Cardiac fibroblast (primary cell): ENCODE measurements at places on chromosomes 12 and 14.

GRCh38 chr14:55579724-55580469 lies at the start of gene KTN1:
TSS of gene KTN1 (plus strand) at chr14:55580207. CDS start at chr14:55612049, 31,842 bp downstream.
- DNase-seq: peak; percentile 78

DNA sequence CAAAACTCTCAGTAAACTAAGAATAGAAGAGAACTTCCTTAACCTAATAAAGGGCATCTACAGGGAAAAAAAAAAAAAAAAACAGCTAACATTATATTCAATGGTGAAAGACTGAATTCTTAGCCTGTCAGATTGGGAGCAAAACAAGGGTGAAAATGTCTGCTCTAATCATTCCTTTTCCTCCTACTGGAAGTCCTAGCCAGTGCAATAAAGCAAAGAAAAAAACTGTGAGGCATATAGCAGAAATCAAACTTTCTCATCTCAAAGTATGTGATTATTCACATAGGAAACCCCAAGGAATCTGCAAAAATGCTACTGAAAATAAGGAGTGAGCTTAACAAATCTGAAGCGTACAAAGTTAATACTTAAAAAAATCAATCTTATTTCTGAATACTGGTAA lies 170.7 kb downstream of the NUAK1 start:
- no peak for DNase-seq

GRCh38 chr12:44157359-44157758 lies 321.5 kb downstream of the TMEM117 start:
- no peak for DNase-seq

DNA sequence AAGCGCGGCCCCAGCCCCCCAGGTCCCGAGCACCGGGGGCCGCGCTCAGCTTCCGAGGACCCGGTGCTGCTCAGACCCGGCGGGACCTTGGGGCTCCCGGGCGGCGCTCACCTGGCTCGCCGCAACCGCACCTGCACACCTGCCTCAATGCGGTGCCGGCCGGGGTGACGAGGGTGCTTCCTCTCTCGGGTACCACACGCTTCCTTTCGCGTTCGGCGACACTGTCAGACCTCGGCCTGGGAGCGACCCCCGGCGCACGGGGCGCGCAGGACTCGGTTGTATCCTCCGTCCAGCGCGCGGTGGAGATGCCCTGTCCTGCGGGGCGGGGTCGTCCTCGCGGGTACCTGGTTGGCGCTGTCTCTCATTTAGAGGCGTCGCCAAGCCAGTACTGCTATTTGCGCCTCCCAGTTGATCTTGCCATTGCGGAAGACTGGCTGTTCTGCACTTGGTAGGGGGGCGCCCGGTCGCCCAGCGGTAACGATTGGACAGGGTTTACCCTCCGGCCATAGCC lies 718 bp downstream of the PACS2 start:
- DNase-seq: peak; percentile 42

GRCh38 chr14:90564496-90564895 lies 167.7 kb downstream of the CALM1 start:
- DNase-seq: no peak

- DNase-seq: peak; percentile 72
Observed at GRCh38 chr14:34722723-34723545, 8.5 kb upstream of the CFL2 start.

DNA sequence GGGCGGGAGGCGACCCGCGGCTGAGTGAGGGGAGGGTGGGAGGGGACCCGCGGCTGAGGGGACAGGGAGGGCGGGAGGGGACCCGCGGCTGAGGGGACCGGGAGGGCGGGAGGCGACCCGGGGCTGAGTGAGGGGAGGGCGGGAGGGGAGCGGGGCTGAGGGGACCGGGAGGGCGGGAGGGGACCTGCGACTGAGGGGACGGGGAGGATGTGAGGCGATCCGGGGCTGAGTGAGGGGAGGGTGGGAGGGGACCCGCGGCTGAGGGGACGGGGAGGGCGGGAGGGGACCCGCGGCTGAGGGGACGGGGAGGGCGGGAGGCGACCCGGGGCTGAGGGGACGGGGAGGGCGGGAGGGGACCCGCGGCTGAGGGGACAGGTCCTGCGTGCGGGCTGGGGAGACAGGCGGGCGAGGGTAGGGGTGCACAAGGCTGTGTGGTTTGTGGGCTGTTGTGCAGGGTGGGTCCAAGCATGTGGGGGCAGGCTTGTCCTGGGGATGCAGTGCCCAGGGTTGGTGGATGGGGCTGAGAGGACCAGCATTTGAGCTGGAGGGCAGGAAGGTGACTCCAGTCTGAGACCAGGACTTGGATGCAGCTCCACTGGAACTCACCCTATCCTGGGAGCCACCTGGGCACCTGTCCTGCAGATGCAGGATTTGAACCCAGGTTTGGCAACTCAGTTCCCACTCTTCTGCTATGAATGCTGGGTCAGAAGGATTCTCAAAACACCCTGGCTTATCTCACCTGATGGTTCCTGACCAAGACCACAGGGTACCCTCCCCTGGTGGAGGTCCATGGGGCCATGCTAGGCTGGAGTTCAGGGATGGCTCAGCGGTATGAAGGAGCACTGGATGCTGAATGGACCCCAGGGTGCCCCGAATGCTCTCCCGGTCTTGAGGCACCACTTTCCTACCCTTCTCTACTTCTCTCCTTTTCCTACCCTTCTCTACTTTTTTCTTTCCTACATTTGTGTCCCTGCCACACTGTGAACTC lies 9.4 kb downstream of the PLD4 start:
- DNase-seq: no peak

DNA sequence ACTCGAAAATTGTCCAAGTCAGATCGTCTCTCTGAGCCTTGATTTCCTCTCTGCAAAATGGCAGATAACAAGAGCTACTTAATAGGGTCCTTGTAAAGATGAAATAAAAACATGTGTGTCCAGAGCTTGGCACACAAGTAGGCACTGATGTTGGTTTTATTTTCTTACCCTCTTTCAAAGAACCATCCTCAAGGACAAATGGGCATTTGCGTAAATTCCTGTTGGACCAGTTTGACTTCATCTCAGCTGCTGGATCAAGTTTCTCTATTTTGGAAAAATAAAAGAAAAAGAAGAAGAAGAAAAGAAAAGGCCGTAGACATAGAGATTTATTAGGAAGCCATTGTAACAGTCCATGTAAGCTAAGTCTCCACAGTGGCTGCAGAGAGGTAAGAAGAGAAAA lies 47.2 kb downstream of the MAP1LC3B2 start:
- no peak for DNase-seq

- DNase-seq: no peak
Observed at GRCh38 chr14:20421267-20421666, 8.0 kb upstream of the TEP1 start.

DNA sequence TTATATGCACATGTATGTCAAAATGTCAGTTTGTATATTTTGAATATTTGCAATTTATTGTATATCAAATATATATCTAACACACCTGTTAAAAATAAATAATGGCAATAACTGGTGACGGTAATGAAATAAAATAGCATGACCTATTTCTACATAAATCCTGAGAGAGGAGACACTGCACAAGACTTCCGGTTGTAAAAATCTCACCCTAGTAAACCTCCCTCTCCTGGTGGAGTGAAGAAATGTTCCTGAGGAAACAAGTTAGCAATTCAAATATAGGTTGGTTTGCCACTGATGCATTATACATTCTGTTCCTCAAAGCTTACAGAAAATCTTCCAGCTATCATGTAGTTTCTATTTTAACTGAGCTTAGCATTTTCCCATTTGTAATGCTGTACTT lies 166.1 kb upstream of the SYT10 start:
- DNase-seq: no peak

DNA sequence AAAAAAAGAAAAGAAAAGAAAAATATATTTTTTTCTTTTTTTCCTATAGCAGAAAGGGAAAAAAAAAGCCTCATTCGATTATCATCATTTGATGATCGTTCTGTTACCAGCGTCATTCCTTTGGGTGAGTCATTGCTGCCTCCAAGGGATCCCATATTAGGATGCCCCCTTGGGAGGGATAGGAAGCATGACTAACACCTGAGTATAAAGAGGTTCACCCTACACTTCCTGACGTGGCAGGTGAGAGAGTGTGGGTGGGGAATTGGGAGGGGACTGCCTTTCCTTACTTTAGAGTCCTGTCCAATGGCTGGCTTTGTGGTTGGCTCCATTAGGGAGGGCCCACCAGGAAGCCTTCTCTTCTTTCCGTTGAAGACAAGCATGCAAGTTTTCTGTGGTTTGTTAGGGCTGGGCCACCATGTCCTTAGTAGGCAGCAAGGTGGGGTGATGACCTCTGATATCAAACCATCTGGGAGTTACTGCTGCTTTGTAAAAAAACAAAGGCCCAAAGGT lies 56.1 kb upstream of the FUT8 start:
- DNase-seq: peak; percentile 59

- DNase-seq: no peak
Observed at GRCh38 chr12:107159384-107159900, 66.1 kb upstream of the CRY1 start.

DNA sequence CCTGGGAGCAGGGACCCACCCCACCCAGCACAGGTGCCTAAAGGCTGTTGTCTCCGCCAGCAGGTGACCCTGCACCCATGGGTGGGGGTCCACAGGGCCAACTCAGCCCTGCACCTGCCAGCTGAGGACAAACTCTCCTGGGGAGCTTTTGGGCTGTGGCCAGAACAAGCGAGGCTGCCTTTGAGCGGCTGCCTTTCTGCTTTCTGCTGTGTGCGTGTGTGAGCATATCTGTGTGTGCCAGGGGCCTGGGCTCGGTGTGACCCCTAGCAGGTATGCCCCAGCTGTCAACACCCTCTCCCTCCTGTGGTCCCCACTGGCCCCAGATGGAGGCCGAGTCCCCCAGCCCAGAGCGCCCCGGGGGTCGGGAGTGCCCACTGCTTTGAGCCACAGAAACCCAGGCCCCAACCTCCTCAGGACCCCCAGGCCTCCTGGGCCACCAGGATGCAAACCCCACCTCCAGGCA lies 25.9 kb upstream of the GPR132 start:
- DNase-seq: no peak

DNA sequence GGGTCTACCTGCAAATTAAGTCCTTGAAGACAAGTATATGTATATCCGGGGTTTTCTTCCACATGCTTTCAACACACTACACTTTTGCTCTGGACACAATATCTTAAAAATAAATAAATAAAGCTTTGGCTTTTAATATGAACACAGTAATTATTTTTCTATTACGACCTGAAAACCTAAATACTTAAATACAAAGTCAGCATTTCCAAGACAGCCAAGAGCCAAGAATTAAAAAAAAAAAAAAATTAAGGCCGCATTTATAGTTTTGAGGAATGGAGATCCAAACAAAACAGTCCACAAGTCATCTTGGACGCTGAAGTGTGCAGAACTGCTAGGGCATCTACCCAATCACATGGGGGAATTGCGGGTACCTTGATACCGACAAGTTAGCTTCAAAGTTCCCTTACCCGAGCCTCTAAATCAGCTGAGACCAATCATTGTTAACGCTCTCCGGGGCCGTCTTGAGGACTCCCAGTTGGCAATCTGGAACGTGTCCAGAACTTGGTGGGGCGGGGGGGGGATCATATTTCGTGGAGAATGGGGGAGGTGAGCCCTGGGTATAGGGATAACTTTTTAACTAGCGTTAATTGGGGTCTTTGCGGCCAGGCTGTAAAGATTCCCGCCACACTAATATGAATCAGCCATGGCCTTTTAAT lies 731 bp upstream of the PCNX4 start:
- DNase-seq: peak; percentile 81

DNA sequence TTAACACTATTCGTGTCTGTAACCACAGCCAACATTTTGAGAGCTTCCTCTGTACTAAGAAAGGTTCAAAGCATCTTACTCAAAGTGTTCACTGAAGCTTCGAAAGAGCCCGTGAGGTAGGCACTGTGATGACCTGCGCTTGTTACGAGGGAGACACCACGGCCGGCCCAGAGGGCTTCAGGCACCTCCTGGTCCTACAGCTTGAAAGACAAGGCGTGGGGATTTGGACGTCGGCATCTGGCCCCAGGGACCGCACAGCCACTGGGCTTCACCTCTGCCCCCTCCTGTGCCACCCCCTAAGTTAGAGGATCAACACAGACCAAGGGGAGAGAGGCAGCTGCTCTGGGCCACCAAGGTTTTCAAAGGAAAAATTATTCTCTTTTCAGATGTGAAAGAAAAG lies 75.6 kb downstream of the RIMBP2 start:
- no peak for DNase-seq

- no peak for DNase-seq
Observed at GRCh38 chr12:132246997-132247717, 82.2 kb downstream of the GALNT9 start.

- peak; percentile 24 for DNase-seq
Observed at GRCh38 chr12:106767954-106768822, 6.3 kb upstream of the RIC8B start.
